ENCODE measurements at places on chromosomes 2 and 18.

DNA sequence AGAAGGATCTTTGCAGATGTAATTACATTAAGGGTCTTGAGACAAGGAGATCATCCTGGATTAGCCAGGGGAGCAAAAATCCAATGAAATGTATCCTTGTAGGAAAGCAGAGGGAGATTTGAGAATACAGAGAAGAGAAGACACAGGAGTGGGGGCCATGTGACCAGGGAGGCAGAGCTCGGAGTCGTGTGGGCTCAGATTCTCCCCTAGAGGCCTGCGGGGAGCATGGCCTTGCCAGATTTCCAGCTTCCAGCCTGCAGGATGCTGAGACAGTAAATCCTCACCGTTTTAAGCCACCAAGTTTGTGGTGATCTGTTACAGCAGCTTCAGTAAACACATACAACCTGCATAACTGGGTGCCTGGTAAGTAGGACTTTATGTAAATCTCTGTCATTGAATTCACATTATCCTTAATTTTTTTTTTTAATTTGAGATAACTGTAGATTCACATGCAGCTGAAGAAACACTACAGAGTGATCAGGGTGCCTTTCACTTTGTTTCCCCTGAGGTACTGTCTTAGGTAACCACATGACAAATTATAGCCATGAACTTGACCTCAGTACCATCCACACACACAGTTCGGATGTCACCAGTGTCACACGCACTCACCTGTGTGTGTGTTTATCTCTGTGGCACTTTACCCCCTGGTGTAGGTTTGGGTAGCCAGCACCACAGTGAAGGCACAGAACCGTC lies 138.4 kb upstream of the HDAC4 start:
- DNase-seq = no peak

DNA sequence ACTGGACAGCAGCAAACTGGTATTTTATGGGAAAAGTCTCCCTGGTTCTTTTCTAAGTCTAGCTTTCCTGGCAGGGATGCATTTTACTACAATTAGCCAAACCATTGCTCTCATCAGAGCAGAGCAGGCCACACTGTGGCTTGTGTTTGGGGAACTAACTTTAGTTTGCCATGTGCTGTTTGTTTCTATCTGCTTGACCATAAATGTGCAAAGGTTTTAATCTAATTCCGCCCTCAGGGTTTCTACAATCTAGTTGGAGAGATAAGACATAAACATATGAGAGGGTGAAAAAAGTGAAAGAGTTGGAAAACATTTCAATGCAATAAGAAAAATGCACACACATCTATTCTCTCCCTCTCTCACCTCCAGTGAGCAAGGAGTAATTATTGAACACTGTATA lies 86.9 kb upstream of the MAPK4 start:
- DNase-seq = no peak

GRCh38 chr2:38156436-38156835 lies 80.5 kb upstream of the CYP1B1 start:
- no peak for DNase-seq

DNA sequence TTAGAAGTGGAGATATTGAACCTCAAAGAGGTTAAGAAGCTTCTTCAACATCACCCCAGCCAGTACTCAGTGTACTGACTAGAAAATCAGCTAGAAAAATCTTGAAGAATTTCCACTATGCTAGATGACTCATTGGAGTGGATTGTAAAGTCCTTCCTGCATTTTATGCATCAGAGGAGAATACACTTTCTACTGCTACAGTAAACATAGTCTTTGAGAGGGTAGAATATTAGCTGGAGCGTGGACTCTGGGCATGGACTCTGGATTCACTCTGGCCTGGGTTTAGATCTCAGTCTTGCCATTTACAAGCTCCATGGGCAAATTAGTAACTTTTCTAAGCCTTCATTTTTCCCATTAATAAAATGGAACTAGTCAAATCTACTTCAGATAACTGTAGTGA lies 215.9 kb downstream of the IRS1 start:
- DNase-seq = no peak

DNA sequence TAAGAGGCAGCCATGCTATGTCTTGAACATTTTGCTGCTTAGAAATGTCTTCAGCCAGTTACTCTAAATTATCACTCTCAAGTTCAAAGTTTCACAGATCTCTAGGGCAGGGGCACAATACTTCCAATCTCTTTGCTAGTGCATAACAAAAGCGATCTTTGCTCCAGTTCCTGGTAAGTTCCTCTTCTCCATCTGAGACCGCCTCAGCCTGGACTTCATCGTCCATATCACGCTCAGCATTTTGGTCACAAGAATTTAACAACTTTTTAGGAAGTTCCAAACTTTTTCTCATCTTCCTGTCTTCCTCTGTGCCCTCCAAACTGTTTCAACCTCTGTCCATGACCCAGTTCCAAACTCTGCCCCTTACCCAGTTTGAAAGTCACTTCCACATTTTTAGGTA lies 8.8 kb upstream of the SLC35F5 start:
- DNase-seq = no peak

- no peak for DNase-seq
These were observed 6.0 kb downstream of the CTIF start for GRCh38 chr18:48544661-48545415.

DNA sequence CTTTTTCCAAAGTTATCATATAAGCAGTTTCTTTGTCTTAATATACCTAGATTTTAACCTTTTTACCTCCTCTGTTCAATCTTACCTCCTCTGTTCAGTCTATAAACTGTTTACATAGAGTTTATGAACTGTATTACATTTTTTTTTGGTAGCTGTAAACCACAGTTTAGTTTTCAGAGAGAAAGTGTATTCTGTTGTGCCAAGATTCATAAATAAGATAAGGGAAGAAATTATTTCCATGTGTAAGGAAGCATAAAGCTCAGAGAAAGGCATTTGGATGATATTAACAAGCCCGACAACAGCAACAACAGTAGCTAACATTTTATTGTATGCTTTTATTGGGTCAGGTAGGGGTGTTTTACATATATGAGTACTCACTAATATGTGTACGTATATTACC lies 71.2 kb downstream of the ACVR2A start:
- no peak for DNase-seq

- DNase-seq = no peak
These were observed 110.4 kb downstream of the MAP2 start for GRCh38 chr2:209534228-209534627.

GRCh38 chr2:239233576-239233975 lies 167.2 kb downstream of the HDAC4 start:
- no peak for DNase-seq

DNA sequence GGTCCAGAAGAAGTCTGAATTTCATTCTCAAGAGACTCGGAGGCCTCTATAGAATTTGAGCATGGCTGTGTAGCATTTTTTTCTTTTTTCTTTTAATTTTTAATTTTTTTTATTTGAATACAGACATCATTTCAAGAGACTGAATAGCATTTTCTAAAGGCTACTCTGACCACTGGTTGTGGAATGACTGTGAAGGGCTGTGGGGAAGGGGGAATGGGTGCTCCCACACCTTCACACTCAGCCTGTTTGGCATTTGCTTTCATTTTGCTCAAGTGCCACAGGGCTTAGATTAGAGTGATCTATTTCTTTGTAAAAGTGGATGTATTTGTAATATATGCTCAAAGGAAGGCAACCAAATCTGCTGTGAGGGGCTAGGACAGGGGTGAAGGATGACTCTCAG lies 142.0 kb upstream of the SPOPL start:
- DNase-seq = no peak

DNA sequence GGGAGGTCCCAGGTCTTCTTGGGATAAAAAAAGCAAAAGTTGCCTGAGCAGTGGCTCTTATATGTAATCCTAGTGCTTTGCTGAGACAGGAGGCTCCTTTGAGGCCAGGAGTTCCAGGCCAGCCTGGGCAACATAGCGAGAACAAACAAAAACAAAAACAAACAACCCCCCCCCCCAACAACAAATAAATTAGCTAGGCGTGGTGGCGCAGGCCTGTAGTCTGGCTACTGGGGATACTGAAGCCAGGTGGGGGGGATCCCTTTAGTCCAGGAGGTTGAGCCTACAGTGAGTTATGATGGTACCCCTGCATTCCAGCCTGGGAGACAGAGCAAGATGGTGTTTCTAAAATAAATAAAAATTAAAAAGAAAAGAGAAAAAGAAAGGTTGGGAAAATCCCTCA lies 5.4 kb downstream of the GAREM2 start:
- no peak for DNase-seq

DNA sequence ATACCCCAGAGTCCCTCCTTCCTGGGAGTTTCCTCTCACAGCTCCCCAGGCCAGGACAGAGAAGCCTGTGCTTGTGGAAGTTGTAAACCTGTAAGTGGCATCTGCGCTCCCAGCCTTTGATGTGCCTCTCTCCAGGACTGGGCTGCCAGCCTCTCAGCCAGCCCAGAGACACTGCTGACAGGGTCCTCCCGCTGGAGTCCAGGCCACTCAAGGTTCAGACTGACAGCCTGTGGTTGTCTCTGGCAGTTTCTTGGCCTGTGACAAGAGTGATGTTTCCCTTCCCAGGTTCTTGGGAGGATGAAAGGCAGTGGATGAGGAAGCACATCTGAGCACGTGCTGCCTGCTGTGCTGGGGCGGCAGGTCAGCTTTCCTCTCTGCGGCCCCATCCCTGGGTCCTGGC lies 3.0 kb downstream of the SLC35F6 start:
- DNase-seq = no peak

DNA sequence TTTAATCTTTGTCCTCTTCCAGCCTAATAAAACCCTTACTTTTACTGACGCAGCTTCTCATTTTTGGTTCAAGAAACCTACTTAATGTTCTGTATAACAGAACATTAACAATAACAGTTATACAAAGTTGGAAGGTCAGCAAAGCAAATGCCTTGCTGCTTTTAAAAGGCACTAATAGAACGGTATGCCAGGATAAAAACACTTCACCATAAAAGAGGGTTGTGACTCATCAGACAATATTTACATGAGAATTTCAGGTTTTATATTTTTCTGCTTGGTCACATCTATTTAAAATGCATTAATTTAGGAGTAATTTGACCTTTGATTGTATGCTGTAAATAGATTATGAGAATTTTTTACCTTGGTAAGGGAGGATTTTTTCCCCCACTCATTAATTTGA lies 3.0 kb downstream of the KLHL41 start:
- DNase-seq = no peak

DNA sequence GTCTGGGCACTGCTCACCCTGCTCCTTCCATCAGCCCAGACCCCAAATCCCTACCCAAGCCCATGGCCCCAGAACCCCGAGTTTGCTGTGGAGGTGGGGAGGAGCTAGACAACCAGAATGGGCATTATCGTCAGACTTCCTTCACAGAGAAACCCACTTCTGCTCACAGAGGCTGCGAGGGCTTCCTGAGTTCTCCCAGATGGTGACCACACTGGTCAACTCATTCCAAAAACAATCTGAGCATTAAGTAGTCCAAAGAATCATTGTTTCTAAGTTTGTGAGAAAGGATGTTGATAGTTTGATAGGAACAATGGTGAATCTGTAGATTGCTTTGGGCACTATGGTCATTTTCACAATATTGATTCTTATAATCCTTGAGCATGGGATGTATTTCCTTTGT lies 60.2 kb downstream of the LRRC30 start:
- no peak for DNase-seq

DNA sequence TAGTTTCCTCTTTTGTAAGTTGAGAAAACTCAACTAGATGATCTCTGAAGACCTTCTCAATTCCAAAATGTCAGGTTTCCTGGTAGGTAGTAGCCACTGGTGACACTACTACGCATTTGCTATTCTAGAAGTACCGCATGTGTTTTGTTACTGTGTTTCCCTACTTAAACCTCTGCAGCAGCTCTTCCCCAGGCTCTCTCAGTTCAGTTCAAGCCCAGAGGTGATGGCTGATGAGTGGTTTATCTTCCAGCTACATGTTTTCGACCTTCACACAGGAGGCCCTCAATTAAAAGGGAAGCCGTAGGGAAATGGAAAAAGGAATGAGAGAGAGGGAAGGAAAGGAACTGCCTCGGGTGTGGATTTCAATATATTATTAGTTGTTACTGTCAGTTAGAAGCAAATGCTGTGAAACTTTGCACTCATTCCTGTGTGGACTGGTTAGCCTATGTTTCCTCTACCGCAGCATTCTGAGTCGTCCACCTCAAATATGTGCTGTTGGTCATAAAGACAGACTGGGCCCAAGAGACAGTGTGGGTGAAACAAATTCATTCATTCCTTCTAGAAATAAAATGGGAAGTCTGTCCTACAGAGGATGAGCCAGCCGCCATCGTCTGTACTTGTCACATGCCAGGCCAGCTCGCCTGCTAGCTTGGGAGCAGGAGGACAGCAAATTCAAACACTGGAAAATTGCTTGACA lies 455.2 kb upstream of the RAB12 start:
- no peak for DNase-seq

DNA sequence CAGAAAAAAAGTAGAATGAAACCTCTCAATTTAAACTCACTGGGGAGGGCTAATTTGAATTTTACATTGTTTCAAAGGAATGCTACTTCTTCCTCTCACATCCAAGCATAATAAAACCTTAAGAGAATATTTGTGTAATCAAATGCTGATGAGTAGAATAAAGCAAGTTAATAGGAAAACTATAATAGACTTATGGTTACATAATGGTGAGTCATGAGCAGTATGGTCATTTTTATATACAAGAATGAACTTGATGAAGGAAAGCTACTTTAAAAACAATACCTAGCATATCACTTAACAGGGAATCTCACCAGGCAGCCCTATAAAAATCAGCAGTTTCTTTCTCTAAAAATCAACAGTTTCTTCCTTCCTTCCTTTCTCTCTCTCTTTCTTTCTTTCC lies 80.3 kb downstream of the VSNL1 start:
- no peak for DNase-seq

GRCh38 chr18:51658436-51658835 lies 461.0 kb upstream of the MEX3C start:
- no peak for DNase-seq

- DNase-seq = no peak
These were observed 11.0 kb upstream of the ALPK2 start for GRCh38 chr18:58639751-58640427.

GRCh38 chr18:75323821-75324585 lies 103.5 kb downstream of the SMIM21 start:
- no peak for DNase-seq

DNA sequence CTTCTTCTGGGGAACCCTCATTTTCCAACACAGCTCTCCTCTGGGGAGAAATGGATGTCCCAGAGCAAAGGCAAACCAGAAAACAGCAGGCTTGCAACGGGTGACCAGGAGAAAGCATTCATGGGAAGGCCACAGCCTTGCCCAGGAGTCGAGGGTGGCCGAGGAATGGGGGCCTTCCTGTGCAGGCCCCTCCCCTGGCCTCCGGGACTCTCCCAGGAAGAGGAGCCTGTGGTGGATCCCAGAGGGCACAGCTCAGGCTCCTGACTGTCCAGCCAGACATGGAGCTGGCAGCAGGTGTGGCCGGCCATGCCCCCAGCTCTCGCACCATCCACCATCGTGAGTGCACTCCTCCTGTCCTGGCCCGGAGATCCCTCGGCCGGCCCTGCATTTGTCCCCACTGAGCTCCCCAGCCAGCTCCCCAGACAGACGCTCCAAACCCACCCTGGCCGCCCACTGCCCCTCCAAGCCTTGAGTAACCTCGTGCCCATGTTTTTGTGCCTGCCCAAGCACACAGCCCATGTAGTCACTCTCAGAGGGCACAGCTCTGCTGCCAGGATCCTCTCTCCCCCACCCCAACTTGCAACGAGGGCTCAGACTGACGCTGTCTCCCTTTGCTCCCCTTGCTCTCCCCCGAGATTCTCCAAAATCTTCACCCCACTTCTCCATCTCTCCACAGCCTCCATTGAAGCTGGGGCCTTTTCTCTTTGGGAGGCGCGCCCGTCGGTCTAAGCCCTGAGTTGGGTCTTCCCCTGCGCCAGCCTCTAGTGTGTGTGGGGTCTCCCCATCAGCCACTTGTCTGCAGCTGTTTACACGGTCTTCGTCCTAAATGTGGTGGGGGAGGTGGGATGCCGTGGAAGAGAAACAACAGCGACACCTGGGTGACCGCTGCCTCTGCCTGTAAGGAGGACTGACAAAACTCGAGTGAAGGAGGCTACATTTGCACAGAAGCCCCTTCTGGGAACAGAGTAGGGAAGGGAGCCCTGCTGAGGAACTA lies 9.8 kb downstream of the PRLH start:
- no peak for DNase-seq

Data from GM18507 (cell line).